ENCODE measurements at places on chromosomes 4 and X.

DNA sequence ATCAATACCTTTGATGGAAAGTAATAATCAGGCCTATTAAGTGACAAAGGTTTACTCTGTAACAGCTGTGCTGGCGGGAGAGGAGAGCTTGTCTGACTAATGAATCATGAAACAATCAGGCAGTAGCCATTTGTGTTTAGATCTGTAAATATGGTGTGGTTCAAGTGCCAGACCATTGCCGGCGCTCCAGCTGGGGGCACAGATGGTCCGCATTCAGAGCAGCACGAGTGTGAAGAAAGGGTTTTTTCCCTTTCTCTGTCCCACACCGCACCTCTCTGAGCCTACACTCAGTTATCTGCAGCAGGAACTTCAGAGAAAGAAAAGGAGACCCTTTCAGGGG lies 111.3 kb upstream of the PAQR3 start:
- DNase-seq, result no peak

DNA sequence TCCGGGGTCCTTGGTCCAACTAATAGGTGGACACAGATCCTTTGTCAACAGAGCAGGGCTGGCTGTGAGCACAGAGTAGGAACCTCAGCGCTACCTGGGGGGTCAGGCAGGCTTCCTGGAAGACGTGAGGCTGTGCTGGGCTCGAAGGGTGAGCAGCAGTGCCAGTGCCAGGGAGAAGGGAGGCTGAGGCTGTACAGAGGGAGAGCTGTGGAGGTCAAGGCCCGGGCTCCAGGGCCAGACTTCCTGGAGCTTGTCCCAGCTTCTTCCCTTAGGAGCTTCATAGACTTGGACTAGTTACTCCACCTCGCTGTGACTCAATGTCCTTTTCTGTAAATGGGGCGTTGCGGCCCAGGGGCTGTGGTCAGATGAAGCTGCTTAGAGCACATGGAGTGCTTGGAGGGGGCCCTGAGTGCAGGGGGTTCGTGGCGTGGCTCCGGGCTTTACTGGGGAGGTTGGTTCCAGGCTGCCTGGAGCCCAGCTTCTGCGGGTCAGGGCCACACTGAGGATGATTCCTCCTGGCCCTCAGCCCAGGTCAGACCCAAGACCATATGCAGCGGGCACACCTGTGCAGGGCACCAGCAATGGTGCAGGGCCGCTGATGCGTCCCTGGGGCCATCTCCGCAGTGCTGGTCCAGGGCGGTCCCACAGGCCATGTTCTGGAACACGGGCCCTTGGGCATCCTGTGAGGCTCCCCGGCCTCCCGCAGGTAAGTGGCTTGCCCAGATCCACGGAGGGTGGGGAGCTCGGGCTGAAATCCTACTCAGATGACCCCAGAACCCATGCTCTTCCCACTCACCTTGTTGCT lies 98.1 kb downstream of the DCTD start:
- no peak for DNase-seq

DNA sequence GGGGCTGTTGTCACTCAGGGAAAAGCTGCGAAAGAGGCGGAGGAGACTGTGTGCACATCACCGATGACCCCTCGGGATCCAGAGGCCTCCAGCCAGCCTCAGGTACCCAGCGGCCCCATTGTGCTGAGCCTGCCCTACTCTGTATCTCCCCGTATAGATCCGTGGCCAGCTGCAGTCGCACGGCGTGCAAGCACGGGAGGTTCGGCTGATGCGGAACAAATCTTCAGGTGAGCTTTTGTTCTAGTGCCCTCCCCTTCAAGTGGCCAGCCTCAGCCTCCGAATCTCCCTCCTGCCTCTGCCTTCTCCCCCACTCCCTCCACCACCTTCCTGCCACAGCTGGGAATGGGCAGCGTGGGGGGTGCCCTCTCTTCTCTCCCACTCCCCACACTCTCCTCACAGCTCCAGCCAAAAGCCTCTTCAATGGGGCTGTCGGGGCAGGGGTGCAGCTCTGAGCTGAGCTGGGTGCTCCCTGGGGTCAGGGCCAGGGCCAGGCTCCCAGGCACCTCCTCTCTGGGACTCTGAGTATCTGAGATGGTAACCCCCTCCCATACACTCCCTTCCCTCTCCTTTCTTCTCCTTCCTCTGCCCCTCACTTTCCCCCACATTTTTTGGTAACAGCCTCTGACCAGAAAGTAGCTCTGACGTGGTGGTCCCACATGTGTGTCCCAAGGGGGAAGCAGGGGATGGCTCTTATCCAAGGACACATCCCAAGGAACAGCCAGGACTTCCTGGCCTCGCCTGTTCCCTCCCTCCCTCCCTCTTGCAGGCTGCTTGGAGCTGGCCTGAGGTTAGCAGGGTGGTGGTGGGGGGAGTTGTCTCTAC lies 20.4 kb upstream of the UBA1 start:
- DNase-seq, result no peak

DNA sequence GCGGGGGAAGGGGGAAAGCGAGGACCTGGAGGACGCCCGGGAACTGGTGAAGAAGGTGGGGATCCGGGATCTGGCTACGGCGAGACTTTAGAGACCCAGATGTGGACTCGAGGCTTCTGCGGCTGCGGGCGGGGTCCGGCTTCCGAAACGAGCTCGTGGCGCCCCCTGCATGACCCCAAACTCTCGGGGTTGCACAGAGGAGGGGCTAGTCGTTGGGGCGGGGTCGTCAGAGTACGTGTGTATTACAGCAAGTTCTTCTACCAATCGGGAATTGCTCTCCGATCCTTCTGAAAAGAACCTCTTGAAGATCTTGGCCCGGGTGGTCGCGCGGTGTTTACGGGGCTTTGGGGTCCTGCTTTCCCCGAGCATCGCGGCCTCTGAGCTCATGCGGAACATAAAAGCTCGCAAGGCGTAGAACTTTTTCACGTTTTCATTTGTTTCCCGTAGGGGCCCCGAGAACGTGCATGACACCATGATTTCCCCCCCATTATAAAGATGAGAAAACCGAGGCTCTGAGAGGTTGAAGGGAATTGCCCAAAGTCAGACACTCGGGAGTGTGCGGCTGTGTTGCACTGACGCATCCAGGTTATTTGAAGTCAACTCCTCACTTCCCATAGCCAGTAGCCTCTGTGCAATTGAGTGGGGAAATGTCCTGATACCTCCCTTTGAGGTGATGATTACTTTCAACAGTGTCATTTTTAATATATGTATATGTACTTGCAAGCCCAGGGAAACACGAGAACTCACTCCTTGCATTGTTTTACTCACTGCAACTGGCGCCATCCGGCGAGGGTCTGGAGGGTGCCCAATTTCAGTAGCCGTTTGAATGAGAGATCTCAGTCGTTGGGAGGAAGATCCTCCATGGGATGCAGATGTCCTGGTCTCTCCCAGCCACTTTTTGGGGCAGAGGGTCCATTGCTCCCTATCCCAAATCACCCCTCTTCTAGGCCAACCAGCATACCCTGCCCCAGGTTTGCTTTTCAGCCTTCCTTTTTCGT lies at the start of gene BEND4:
BEND4 (minus strand) TSS at position 149 of the 998 bp plus-strand sequence. CDS start 512 bp downstream, outside the sequence.
- DNase-seq, result no peak

DNA sequence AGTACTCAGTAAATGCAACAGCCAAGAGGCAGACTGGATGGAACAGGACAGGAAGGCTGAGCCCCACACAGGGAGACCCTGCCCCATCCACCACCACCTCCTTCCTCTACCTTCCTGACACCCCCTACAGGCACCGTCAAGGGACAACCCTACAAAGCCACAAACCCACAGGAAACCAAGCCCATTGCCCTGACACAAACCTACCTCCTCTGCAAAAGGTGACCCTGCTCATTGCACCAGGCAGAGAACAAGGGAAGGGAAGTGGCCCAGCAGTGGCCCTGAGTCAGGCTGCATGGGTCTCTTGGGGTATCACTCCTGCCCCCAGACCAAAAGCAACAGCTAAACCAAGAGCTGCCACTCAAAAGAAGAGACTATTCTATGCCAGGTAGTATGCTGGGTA lies 21.0 kb downstream of the JAKMIP1 start:
- peak; percentile 52 for DNase-seq

DNA sequence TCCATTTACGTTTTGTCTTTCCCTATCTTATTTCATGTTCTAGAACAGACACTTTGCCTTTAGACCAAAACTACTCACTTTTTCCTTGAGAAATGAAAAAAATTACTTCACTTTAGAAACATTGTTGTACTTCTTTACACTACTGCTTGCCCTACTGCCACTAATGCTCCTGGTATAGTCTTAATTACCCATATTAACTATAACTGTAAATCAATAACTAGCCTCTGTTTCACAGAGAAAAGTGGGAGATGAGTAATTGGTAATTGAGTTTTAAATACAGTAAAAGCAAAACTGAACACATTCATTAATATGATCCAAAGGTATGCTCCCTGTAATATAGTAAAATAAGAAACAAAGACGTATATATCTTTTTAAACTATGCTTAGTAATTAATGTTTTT lies 111.1 kb upstream of the JADE1 start:
- DNase-seq, result no peak

DNA sequence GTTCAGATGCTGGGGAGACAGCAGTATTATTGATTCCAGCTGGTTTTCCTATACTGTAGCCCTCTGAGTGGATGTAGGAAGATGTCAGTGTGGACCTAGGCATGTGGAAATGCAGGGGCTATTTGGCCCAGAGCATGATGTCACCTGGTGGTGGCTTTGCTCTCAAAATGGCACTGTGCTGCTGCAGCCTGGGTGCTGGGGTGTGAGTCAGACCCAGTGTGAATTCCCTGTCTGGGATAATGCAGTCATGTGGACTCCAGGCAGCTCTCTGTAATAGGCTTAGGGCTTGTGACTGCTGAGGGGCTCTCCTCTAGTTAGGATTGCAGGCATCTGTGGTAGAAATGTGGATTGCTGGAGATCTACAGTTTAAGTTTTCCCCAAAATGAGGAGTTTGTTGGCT lies 70.7 kb downstream of the DCAF8L2 start:
- no peak for DNase-seq

DNA sequence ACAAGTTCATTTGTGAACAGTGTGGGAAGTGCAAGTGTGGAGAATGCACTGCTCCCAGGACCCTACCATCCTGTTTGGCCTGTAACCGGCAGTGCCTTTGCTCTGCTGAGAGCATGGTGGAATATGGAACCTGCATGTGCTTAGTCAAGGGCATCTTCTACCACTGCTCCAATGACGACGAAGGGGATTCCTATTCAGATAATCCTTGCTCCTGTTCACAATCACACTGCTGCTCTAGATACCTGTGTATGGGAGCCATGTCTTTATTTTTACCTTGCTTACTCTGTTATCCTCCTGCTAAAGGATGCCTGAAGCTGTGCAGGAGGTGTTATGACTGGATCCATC lies 5.5 kb downstream of the SPRY1 start:
- DNase-seq, result no peak

GRCh38 chrX:69278031-69278687 lies 112.9 kb upstream of the PJA1 start:
- DNase-seq, result no peak

- no peak for DNase-seq
Measured at GRCh38 chrX:134373736-134374135, 86.2 kb upstream of the HPRT1 start.

- DNase-seq, result no peak
Measured at GRCh38 chrX:1361275-1361674, 24.7 kb downstream of the IL3RA start.

GRCh38 chr4:6120361-6120760 lies 80.0 kb downstream of the JAKMIP1 start:
- DNase-seq, result no peak

DNA sequence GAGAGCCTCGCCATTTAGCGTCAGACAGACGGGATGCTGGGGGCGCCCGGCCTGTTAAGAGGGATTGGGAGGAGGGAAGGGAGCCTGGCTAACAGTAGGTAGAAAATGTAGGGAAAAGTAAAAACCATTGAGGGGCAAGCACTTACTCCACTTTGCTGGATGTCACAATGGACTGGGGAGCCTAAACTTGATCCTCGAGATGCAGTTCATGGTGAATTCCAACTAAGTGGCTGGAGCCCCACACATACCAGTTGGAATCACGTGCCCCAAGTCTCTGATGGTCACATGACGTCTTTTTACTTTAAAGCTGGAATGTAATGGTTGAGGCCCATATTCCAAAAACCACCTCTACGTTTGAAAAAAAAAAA lies 1.5 kb downstream of the PLS3 start:
- DNase-seq, result no peak

DNA sequence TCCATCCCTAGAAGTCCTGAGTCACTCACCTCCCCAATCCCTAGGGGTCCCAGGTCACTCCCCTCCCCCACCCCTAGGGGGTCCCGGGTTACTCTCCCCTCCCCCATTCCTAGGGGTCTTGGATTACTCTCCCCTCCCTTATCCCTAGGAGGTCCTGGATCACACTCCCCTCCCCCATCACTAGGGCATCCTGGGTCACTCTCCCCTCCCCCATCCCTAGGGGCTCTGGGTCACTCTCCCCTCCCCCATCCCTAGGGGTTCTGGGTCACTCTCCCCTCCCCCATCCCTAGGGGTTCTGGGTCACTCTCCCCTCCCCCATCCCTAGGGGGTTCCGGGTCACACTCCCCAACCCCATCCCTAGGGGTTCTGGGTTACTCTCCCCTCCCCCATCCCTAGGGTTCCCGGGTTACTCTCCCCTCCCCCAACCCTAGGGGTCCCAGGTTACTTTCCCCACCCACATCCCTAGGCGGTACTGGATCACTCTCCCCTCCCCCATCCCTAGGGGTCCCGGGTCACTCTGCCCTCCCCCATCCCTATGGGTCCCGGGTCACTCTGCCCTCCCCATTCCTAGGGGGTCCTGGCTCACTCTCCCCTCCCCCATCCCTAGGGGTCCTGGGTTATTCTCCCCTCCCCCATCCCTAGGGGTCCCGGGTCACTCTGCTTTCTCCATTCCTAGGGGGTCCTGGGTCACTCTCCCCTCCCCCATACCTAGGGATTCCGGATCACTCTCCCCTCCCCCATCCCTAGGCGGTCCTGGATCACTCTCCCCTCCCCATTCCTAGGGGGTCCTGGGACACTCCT lies 2.1 kb downstream of the ASMTL start:
- DNase-seq, result no peak

GRCh38 chrX:113770071-113770470 lies 813.8 kb upstream of the HTR2C start:
- DNase-seq, result no peak

DNA sequence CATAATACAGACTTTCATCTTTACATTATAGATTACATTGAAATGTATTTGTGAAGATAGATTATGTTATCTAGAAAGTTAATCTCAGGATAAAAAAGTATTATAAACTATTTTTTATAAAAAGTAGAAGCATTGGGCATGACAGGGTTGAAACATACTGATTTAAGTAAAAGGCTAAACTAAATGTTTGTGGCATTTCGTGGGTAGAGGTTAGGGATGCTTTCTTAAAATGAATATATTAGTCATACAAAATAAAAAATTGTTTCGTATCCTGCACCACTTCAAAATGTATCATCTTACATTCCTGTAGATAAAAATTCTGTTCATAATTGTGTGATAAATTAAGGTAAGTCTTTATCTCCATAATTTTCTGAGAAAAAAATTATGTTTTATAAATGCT lies 603.6 kb downstream of the SPRY1 start:
- DNase-seq, result no peak

All from CD4-positive, alpha-beta T cell treated with Interleukin-2 at 100 ng/mL for 4 hours (primary cell).